ENCODE measurements at places on chromosomes 5 and 9. TPM values are rescaled to one million over a fixed set of nuclear protein-coding genes. Genes with fewer than 3 reads are reported as not detected.

The NKD2 gene
- total RNA-seq = 3.5 TPM

The EIF4E1B gene
- not detected for total RNA-seq

The PCDHA4 gene
- 0.59 TPM for total RNA-seq

The PCDHA1 gene
- total RNA-seq = not detected
